ENCODE measurements at places on chromosomes 1 and 21.

DNA sequence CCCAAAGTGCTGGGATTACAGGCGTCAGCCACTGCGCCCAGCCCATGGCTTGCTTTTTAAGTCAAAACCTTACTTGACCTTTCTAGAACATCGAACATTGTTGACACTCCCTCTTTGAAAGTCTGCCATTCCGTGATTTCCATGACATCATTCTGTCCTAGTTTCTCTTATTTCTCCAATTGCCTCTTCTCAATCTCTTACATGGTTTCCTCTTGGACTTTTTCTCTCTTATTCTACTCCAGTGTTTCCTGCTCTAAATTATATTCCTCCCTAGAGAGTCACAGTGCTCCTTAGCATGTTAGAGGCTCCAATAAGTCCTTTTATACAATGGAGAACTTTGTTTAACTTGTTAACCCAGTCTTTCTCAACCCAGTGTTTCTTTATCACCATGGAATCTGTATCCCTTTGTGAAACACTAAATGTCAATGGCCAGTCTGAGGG is 25.5 kb downstream of the JAM2 start:
- DNase-seq, result no peak

DNA sequence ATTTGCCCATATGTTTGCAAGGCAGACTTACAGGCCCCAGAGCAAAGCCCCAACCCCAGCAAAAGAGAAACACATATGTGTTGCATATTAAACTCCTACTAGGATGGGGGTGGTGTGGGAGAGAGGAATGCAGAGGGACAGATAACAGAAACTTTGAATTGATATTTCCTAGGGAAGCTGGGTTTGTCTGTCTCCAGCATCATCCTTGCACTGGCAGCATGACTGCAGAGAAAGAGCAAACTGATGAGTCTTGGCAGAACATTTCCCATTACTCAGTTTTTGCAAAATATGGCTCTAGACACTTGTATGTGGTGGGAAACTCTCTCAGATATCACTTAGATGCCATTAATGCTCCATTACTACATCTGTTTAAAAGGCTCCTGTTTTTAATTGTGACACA is 43.8 kb upstream of the MARK1 start:
- DNase-seq, result no peak

DNA sequence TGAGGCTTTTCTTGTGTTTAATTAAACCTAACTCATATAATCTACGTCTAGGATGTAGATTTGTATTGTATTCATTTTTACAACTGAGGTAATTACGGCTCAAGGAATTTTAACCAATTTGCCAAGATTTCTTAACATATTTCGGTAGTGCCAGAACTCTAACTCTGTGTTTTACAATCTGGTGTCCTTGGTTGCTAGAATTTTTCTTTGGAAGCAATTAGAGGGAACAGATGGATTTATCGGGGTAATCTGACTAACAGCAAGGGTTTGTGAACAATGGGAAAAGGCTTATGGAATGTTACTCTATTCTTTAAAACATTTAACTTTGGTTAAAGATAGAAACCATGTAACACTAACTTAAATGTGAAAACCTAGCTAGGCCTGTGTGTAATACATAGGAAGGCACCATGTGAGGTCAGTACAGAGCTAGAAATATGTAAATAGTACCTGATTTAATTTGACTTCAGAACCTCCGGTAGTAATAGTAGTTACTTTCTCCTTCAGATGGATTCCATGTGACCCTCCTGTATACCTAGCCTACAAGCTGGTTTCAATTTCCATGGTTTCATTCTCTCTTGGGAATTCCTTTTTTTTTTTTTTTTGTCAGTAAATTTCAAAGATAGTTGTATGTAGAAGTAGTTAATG is 1.2 kb downstream of the MTF2 start:
- peak; percentile 66 for DNase-seq

DNA sequence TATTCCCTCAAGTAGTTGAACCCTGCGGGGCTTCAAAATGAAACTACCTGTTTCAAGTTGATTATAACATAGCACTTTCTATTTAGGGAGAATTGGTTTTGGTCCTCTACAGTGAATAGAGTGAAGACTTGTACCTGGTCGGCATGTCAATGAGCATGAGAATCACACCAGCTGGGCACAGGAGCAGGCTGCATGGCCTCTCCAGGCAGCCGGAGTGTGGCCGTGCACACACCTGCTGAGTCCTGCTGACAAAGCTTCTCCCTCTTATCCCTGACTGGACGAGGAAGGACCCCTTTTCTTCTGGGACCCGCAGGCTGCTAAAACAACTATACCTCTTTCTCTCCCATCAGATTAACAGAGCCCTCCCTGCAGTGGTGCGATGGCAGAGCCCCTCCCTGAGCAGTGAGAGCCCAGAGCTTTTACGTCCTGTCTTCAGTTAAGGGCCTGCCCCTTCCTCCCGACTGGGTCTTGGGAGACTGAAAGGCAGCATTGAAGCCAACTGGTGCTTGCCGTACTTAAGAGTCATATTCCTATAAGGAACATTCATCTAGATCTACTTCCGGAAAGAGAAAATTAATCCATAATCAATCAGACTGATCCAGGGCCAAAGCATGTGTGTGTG is 124.9 kb downstream of the CAPN8 start:
- no peak for DNase-seq

- DNase-seq, result no peak
Measured at GRCh38 chr1:107229711-107230110, 88.9 kb downstream of the NTNG1 start.

- DNase-seq, result no peak
Measured at GRCh38 chr21:29368906-29369305, 70.2 kb downstream of the BACH1 start.

GRCh38 chr1:91804546-91805023 is 81.4 kb downstream of the TGFBR3 start:
- peak; percentile 18 for DNase-seq

DNA sequence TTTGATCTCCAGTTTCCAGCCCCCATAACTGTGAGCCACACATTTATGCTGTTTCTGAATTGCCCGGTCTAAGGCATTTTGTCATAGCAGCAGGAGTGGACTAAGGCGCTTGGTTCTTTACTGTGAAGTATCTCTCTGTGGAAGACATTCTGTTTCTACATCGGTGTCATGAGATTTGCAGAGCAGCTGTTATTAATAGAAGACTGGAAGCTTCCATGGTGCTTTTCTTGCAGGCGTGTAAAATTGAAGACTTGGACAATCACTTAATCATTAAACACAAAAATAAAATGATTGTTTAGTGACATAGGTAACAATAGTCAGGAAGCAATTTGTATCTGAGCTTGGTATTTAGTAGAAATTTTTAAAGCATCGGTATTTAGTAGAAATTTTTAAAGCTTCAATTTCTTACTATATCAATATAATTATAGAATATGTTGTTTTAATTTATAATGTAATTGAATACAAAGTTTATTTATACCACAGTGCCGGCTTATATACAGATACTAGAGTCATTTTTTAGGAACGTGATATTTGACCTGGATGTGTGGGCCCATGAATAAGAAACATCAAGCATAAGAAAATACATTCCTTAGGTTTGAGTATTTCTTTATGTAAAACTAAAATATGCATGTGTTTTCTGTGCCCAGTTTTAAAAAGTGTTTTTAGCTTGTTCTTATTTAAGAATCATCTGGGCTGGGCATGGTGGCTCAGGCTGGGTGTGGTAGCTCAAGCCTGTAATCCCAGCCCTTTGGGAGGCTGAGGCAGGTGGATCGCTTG is 60.6 kb upstream of the COL6A1 start:
- no peak for DNase-seq

DNA sequence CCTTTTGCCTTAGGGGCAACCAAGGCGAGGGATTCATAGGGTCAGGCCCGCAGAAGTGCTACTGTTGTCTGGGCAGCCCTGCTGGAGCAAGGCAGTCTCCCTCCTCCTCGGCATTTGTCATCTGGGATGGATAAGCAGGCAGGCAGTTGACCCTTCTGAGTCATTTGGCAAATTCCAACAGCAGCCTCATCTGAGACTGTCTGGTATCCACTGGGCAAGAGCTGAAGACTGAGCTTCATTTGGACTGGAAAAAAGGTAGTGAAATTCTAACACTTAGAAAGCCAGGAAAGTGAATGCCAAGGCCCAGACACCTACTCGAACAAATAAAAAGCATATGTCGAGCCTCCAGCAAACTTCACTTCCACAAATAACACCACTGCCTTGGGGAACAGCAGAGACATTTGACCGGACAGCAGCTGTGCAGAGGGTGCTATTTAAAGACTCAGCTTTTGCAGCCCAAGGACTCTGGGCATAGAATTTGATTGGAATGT is 4.0 kb upstream of the ZBTB40 start:
- DNase-seq, result no peak

DNA sequence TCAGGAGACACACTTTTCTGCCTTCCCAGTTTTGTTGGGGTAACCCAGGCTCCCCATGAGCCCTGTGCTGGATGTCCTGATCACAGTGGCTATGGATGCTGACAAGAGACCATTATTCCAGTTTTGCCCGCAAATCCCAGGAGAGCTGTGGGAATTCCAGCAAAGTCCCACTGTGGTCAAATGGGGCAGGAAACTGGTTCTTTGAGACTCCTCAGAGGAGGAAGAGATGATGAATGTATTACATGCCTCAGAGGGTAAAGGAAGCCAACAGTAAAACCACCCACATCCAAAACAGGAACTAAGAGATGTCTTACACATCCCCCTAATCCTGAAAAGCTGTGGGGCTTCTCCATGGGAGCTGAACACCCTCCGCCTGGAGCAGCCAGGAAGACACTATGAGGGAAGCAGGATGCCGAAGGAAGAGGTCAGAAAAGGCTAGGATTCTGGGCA is 12.8 kb upstream of the MPZL1 start:
- no peak for DNase-seq

DNA sequence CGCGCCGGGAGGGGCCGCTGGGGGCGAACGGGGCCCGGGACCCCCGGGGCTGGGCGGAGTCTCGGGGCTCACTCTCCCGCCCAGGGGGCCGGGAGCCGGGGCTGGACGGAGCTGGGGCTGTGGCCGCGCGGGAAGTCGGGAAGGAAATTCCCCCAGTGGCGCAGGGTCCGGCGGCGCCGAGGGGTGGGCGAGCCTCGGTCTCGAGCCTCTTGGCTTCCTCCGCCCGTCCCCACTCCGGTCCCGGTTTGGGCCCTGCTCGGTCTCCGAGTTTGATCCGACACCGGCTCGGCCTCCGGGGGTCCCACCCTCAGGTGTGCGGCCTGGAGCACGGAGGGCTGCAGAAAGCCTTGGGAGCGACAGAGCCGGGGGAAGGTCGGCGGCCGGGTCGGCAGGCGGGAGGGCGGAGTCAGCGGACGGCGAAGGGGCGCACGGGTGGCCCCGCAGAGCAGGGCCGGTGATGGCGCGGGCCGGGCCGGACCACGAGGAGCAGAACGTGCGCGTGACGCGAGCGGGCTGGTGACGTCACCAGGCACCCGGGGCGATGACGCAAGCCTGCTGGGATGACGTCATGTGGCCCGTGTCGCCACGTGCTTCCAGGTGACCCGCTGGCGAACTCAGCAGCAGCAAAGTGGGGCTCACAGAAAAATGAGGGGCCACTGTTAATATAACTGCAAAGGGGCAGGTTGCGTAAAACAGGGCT is 610 bp upstream of the HES4 start:
- DNase-seq, result peak; percentile 81

- DNase-seq, result no peak
Measured at GRCh38 chr21:22020221-22020620, 1022.0 kb downstream of the NCAM2 start.

- DNase-seq, result no peak
Measured at GRCh38 chr1:65435987-65436386, 15.5 kb downstream of the LEPR start.
